ENCODE measurements at places on chromosomes 4 and X. TPM values are rescaled to one million over a fixed set of nuclear protein-coding genes. Genes with fewer than 3 reads are reported as not detected.

DNA sequence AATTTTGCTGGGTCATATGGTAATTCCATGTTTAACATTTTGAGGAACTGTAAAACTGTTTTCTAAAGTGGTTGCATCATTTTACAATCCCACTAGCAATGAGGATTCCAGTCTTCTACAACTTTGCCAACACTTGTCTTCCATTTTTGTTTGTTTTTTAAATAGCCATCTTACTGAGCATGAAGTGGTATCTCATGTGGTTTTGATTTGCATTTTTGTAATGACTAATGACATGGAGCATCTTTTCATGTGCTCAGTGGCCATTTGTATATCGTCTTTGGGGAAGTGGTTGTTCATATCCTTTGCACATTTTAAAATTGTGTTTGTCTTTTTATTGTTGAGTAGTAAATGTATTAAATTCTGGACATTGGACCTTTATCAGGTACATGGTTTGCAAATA, 94.7 kb downstream of the TMEM131L start:
- no peaks in the 10 kb centered on the region for H3K27me3 ChIP-seq
- H3K4me1 ChIP-seq: peaks cover 16% of the 10 kb centered on the region
- peaks cover 41% of the 10 kb centered on the region for H3K36me3 ChIP-seq
- no peak for DNase-seq
- no peak overlapping the region for H3K4me3 ChIP-seq
- no peak overlapping the region for H3K27ac ChIP-seq

DNA sequence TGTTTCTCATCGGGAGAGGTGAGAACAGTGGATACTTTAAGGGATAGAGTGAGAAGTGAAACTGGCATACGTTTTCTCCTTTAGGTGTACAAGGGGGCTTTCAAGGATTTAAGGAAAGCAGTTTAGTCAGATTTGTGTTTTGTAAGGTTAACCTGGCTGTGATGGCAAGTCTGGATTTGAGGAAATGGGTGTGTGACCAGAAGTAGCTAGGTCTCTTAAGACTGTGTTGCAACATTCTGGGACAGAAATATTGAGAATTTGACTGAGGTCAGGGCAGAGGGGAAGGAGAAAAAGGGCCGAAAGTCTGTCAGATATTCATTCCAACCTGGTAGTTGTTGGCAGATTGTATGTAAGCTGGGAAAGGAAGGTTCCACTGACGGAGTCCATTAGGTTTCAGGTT, 10.4 kb upstream of the GABRE start:
- H3K4me1 ChIP-seq: no peaks in the 10 kb centered on the region
- no peak overlapping the region for H3K27ac ChIP-seq
- H3K27me3 ChIP-seq: no peaks in the 10 kb centered on the region
- no peaks in the 10 kb centered on the region for H3K36me3 ChIP-seq
- H3K4me3 ChIP-seq: no peak overlapping the region
- DNase-seq: no peak

GRCh38 chr4:39320381-39321115, 45.6 kb downstream of the RFC1 start:
- H3K27ac ChIP-seq: no peak overlapping the region
- peaks cover 40% of the 10 kb centered on the region for H3K36me3 ChIP-seq
- no peaks in the 10 kb centered on the region for H3K27me3 ChIP-seq

The SPANXB1 gene
- total RNA-seq: not detected

- H3K27ac ChIP-seq: no peak within 1 kb of the TSS
- no peaks in the 10 kb centered on the region for H3K36me3 ChIP-seq
- H3K4me1 ChIP-seq: no peaks in the 10 kb centered on the region
- no peak within 1 kb of the TSS for H3K4me3 ChIP-seq
Measured at GRCh38 chrX:110795645-110796406, at the start of gene CHRDL1. CHRDL1 (minus strand) TSS chrX:110795817; CDS start chrX:110792181, 3,636 bp downstream.

The NDST4 gene
- not detected for total RNA-seq
